Hematopoietic multipotent progenitor cell (in vitro differentiated cells): ENCODE measurements at places on chromosomes 4 and X.

DNA sequence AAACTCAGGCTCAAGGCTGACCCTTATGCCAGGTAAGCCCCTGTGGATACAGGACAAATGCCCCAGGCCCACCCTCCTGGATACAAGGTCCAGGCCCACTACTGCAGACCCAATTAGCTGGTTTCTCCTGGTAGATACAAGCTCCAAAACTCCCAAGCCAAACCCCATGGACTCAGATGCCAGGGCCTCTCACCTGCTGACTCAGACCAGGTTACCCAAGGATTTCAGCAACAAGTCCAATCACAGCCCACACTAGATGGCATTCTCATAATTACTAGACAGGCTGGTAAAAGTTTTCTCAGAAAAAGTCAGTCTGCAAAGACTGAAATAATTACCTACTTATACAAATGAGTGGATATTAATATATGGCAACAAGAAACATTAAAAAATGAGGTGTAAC, 87.0 kb downstream of the KLF8 start:
- DNase-seq, result no peak

GRCh38 chrX:68822641-68823410, 6.0 kb upstream of the EFNB1 start:
- no peak for DNase-seq

DNA sequence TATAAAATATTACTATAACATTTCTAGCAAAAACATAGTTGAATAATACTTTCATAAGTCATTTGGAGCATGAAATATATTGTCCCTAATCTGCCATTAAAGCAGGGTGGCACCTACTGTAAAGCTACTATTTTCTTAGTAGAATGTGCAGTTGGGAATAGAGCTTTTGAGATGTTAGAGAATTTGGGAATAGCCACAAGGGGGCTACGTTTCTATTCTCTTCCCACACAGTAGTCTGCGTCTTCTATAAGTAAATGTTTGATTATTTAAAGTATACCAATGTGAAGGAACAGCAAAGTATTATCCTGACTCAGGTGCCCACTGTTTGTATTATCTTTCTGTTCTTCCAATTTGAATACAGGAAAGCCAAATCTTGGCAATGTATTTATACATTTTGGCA, 323.2 kb upstream of the GIMD1 start:
- DNase-seq, result no peak

GRCh38 chr4:180028682-180029081, 2214.5 kb upstream of the TENM3 start:
- DNase-seq, result peak; percentile 48

DNA sequence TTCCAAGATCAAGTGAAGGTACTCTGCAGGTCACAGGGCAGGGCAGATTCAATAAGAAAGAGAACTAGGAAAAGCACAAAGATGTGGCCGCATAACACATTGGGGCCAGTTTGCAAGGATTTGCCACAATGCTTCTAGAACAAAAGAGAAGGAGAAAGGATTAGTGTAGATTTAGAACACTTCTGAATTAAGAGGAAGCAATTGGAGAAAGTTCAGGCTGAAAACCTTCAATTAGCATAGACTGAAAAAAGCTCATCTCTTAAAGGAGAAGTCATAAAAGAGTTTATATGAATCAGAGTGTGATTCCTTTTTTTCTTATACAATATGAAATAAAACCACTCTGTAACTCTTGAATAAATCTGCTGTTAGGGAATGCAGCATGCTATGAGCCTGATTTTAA, 215.6 kb upstream of the FAT1 start:
- no peak for DNase-seq

GRCh38 chr4:39407584-39407885, 805 bp downstream of the KLB start:
- no peak for DNase-seq

DNA sequence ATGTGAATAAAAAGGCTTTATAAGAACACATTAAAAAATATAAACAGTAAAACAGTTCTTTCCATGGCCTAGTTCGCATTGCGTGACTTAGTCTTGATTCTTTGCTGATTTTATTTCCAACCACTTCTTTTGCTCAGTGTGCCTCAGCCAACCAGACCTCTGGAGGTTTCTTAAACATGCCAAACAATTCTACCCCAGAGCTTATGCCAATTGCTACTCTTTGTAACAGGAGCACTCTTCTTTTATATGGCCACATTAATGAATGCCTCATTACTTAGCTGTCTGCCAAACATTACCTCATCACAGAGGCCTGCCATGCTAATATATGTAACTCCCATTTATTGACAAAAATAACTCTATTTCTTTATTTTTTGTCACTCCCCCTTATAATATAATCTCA, 202.3 kb downstream of the NDST4 start:
- DNase-seq, result no peak

DNA sequence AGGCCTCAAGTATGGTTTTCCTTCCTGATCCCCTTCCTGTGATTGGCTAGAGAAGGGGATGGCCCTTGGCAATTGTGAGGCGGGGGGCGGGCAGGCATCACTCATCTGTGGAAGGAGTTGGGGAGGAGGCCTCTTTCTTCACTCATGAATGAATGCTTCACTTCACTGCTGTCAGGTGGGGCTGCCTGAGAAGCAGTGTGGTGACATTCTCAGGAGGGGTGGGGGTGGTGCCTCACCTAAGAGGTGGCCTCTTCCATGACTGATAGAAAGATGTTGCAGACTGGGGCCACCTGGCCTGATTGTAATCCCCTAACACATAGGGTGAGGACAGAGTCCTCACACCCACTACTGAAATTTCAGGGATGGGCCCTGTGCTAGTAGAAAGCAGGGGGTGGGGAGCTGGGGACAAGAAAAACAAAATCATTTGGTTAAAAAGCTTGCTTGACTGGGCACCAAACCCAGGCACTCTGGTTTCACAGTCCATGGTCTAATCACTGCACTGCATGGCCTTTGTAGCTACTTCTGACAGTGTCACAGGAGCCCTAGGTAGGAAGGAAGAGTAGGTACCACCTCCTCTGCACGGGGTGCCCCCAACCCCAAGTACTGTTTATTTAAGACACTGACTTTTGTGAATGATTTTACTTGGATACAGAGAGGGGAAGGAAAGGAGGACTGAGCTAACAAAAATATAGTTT, 5.6 kb upstream of the HOPX start:
- DNase-seq, result no peak

DNA sequence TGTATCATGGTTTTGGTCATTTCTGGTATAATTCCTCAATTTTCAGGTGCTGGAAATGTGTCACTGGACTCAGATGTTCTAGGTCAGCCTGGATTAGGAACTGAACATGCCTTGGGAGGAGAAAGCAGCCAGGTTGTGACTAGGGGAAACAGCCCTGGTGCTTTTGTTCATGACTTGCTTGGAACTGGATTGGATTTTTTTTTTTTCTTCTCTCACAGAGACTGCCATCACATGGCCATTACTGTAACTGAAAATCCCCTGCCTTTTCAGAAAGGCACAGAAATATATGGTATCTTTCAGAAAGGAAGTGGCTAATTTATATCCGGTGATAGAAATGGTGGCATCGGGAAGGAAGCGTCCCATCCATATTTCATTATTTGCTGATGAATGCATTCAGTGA, 34.6 kb downstream of the SEPTIN11 start:
- DNase-seq, result peak; percentile 44

DNA sequence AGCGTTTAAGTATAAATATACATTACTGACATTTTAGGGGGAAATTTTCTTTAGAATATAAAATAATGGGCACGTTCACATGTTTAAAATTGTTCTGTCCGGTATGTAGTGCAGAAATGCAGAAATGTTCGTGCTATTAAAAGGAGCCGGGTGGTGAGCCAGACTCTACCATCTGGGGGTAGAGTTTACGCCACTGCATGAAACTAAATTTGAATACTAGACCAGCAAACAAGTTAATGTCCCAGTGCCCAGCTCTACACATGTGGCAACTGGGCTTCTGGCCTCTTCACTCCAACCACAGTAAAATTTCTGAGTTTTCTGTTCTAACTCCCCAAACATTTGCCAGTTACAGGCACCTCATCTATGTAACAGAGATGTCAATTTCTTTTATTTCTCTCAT, 1453.3 kb upstream of the TENM3 start:
- DNase-seq, result no peak

DNA sequence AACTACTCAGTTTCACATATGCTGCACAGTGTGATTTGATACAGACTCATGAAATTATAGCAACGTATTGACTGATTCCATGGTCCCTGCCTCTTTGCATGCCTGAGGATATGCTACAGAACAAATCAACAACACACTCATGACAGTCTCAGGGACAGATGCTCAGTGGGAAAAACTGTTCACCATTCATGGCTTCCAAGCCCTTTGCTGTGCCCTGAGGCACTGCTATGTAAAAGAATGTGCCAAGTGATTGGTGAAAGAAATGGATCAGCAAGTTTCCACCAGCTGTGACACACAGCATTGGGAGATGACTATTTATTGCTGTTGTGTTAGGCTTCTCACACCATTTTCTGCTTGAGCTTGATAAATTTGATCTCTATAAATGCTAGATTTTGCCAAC, 825.6 kb upstream of the INTU start:
- DNase-seq, result no peak

DNA sequence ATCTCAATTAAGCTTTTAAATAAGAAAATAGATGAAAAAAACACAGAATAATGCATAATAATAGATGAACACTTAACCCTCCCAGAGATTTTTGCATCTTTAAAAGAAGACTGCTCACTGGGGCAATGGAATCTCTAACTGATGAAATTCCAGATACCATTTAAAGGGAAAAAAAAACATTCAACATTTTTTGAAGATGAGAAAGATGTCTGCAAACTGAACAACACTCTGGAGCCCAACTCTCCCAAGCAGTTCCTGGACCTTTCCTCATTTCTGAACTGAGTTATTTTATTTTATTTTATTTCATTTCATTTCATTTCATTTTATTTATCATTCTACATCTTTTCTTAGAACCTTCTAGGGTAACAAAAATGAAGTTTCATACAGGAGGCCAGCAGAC, 90.7 kb downstream of the CORIN start:
- no peak for DNase-seq

- no peak for DNase-seq
Measured at GRCh38 chr4:150382028-150382427, 199.9 kb upstream of the MAB21L2 start.

- DNase-seq, result no peak
Measured at GRCh38 chr4:84569009-84569408, 13.9 kb upstream of the CDS1 start.

DNA sequence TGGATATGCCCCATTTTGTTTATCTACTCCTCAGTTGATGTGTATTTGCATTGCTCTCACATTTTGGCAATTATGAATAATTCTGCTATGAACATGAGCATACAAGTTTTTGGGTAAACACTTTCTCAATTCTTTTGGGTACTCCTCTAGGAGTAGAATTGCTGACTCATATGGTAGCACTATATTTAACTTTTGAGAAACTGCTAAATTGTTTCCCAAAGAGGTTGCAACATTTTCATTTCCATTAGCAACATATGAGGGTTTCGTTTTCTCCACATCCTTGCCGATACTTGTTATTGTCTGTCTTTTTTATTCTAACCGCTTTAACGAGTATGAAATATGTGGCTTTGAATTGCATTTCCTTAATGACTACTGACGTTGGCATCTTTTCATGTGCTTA, 185.4 kb downstream of the TSPAN5 start:
- DNase-seq, result no peak

DNA sequence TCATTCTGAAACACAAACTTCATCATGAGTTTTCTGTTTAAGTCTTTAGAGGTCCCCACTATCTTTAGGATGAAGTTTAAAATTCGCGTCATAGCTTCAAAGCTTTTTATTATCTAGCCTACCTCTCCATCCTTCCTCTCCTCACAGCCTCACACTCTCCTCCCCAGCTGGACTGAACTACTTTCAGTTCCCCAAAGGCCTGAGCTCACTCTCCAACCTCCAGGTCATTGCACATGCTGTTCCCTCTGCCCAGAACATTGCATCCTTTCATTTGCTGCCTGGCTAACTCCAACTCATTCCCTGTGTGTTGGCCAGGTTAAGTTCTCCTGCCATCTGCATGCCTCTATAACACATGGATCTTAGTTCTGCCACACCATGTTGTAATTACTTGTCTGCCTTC, 2.9 kb upstream of the OTUD5 start:
- DNase-seq, result no peak

DNA sequence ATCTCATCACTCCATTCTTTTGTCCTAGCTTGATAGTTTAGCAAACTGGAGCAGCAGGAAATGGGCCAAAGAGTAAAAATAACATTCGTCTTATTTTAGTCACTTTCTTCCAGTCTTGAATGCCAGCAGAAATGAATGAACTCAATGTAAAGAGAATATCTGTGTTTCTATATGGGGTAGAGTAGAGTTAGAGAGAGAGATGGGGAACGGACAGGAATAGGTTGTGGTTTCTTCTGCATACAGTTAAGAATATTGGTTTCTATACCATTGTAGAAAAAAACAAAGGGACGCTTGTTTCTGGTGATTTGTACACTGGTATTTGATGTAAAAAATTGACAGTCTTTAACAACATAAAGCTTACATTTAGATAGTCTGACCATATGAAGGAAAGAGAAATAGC, 8.9 kb downstream of the GPR174 start:
- no peak for DNase-seq

DNA sequence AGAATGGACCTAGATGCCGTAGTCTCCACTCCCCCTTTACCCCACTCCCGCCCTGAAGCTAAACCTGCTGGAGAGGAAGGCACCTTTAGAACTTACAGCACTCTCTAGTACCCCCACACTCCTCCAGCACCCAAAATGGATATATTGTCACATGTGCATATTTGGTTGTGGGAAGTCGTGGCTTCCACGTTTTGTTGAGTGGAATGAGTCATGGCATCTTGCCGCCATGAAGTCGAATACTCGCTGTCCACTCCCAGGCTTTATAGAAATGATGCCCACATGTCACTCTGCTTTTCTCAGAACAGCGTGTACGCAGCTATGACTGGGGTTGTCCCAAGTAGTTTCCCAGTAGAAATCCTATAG, 545 bp downstream of the ABCE1 start:
- DNase-seq, result peak; percentile 58

- DNase-seq, result no peak
Measured at GRCh38 chrX:100745806-100746537, 14.1 kb upstream of the SYTL4 start.

GRCh38 chr4:76199664-76200211, 13.9 kb downstream of the SCARB2 start:
- peak; percentile 49 for DNase-seq

GRCh38 chrX:115388879-115389278, 99.4 kb downstream of the LUZP4 start:
- DNase-seq, result no peak

DNA sequence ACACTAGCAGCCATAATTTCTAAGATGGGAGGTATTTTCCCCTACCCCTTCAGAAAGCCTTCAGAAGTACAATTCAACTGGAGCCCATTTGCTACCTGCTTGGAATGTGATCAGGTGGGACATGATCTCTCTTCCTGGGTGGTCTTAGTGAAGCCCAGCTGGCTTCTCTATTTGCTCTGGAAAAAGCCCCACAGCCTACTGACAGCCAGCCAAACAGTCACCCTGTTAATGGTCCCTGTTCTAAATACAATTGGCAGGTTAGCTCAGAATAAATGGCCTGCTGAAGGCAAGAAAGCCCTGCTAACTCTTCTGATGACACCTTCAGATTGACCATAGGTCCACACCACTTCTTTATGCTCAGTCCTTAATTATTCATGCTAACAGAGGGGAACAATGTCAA, 39.9 kb downstream of the HS6ST2 start:
- no peak for DNase-seq

GRCh38 chrX:71067712-71068043, 456 bp downstream of the SNX12 start:
- DNase-seq, result no peak
